Vagina (tissue), 2 donors: ENCODE measurements at places on chromosomes 2 and 18.
A peak's percentile ranks its signal among the peaks of the same experiment; 100 is the strongest.

GRCh38 chr2:38387887-38388286 lies 10.8 kb upstream of the ATL2 start:
- no peaks in the 10 kb centered on the region for H3K36me3 ChIP-seq
- no peaks in the 10 kb centered on the region for H3K27me3 ChIP-seq
- no peak overlapping the region for H3K4me3 ChIP-seq

DNA sequence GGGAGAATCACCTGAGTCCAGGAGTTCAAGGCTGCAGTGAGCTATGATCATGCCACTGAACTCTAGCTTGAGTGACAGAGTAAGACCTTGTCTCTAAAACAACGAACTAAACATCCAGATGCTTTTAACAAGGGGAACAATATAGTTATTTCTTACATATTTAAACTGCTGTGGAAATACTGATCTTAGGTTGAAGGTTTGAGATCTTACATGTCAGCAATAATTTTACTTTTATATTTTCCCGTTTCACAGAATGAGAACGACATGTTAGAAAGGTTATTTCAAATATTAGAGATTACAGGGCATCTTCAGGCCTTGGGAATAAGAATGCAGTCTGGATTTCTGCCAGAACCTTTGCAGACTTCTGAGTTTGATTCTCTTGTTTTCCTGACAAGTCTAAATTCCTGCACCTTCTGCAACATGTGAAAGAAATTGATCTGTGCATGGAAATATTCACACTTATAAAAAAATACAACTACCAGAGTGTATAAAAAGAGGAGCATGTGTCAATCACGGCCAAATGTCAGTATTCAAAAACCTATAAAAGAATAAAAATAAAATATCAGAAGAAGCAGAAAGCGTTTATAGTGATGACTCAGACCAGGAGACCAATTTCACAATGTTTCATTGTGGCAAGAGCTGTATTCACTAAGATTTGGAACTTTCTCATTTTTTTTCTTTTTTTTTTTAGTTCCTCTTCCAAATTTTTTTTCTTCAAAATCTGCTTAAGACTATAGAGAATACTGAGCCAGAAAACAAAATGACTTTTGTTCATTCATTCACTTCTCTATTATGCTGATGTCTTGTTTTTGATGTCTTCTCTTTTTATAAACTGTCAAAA lies 29.6 kb downstream of the COLEC12 start:
- no peak for DNase-seq
- no peaks in the 10 kb centered on the region for H3K27me3 ChIP-seq
- no peaks in the 10 kb centered on the region for H3K36me3 ChIP-seq
- H3K4me1 ChIP-seq = peaks cover 4% of the 10 kb centered on the region
- no peak overlapping the region for H3K27ac ChIP-seq

DNA sequence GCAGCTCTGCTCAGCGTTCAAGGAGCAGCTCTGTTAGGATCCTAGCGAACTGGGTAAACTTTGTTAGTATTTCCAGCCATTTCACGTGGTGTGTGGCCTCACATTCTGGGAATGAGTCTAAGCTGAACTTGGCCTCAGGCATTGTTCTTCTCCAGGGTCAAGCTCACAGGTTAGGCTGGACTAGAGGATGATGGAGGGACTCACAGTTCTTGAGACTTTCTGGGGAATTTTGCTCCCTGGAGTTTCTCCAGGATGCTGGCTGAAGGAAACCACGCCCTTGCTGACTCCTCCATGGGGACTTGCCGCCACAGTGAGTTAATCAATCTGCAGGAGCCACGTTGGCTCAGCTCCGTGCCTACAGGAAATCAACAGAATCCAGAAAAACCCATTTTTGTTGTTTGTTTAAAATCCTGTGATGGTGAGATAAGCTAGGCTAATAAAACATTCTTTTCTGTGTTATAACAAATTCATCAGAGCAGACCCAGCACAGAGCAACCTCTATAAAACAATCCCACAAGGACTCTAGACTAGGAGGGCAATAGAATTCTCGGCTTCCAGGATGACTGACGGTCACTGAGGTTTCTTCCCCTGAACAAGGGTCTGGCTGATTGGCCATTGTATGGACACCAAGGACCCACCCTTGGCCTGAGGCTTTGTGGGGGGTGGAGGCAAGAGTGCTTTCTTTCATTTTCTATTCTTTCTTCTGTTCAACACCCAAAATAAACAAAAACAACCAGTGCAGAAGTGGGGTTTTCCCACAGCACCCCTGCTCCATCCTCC lies 12.6 kb downstream of the CNDP1 start:
- H3K36me3 ChIP-seq = no peaks in the 10 kb centered on the region
- no peaks in the 10 kb centered on the region for H3K27me3 ChIP-seq
- H3K4me1 ChIP-seq = peaks cover 8% of the 10 kb centered on the region
- no peak overlapping the region for H3K4me3 ChIP-seq
- H3K27ac ChIP-seq = peak overlapping the region; percentile 46
- DNase-seq = no peak

GRCh38 chr2:232761301-232761907 lies 15.0 kb downstream of the KCNJ13 start:
- H3K27me3 ChIP-seq = no peaks in the 10 kb centered on the region
- no peaks in the 10 kb centered on the region for H3K4me1 ChIP-seq
- peaks cover 37% of the 10 kb centered on the region for H3K36me3 ChIP-seq
- DNase-seq = no peak

- no peaks in the 10 kb centered on the region for H3K36me3 ChIP-seq
- H3K4me1 ChIP-seq = peaks cover 19% of the 10 kb centered on the region
- no peak overlapping the region for H3K27ac ChIP-seq
- DNase-seq = no peak
- no peaks in the 10 kb centered on the region for H3K27me3 ChIP-seq
These were observed 76.8 kb downstream of the PLA2R1 start for GRCh38 chr2:159985656-159986055.

DNA sequence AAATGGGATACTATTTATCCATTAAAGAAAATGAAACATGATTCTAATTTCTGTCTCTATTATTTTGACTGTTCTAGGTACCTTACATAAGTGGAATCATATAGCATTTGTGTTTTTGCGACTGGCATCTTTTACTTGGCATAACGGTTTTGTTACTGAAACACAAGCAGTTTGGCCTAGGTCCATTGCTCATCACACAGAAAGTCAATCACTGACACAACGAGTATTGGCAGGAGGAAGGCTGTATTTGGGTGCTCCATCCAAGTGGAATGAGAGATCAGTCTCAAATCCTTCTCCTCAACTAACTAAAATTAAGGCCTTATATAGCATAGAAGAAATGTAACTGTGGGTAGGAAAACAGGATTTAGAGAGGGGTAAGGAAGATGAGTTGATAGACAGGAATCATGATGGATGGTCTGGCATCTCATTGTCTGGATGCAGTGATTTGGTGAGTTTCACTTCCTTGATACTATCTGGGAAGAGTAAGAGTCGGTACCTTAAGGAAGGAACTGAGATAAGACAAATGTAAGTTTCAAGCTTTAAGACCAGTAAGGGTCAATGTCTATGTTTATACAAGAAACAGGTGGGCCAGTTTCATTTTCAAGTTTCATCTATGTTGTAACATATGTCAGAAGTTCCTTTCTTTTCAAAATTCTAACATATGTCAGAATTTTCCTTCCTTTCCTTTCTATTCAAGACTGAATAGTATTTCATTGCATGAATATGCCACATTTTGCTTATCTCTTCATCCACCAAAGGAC lies 276.9 kb upstream of the RAB6C start:
- H3K27me3 ChIP-seq = no peaks in the 10 kb centered on the region
- no peaks in the 10 kb centered on the region for H3K36me3 ChIP-seq
- no peak overlapping the region for H3K27ac ChIP-seq

DNA sequence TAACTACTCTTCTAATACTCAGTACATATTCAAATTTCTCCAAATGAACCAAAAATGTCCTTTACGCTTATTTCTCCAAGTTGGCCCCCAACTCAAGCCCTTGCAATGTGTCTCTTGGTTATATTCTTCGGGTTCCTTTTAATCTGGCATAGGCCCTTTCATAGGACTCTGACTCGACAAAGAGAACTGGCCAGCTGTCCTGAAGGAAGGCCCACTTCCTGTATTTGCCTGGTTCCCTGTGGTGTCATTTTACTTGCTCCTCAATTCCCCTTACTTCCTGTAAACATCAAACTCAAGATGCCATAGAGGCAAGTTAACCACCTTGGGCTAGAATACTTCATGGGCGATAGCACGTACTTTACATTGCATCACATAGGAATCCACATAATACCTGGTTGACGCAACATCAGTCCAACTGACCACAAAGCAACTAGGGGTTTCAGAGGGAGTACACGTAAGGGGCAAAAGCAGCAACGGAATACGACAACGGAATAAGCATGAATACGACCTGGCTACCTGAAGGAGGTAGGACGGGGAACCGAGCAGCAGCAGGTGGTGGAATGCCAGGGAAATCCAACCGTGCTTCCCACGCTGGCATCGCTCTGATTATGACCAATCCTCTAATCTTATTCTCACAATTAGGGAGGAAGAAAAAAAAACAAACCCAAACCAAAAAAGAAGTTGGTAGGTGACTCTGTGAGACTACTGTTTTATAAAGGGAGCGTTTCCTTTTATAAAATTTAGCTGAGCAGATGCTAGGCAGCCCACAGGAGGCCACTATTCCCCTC lies 823 bp upstream of the GORASP2 start:
- H3K36me3 ChIP-seq = no peaks in the 10 kb centered on the region
- H3K27ac ChIP-seq = peak overlapping the region; percentile 83
- no peak for DNase-seq
- H3K4me3 ChIP-seq = peak overlapping the region; percentile 82

- no peaks in the 10 kb centered on the region for H3K4me1 ChIP-seq
- no peak for DNase-seq
- H3K4me3 ChIP-seq = no peak overlapping the region
- H3K36me3 ChIP-seq = no peaks in the 10 kb centered on the region
- H3K27me3 ChIP-seq = no peaks in the 10 kb centered on the region
- H3K27ac ChIP-seq = no peak overlapping the region
These were observed 185.4 kb upstream of the DLGAP1 start for GRCh38 chr18:4640349-4641012.

- peaks cover 71% of the 10 kb centered on the region for H3K4me1 ChIP-seq
- no peaks in the 10 kb centered on the region for H3K27me3 ChIP-seq
- H3K27ac ChIP-seq = no peak overlapping the region
- no peak for DNase-seq
- peaks cover 38% of the 10 kb centered on the region for H3K36me3 ChIP-seq
- no peak overlapping the region for H3K4me3 ChIP-seq
These were observed 11.6 kb downstream of the TRIB2 start for GRCh38 chr2:12728221-12728777.

- DNase-seq = no peak
- H3K4me3 ChIP-seq = no peak overlapping the region
- no peak overlapping the region for H3K27ac ChIP-seq
- H3K4me1 ChIP-seq = peaks cover 30% of the 10 kb centered on the region
These were observed 219.2 kb downstream of the MTX2 start for GRCh38 chr2:176488431-176488830.

- no peak overlapping the region for H3K27ac ChIP-seq
- no peak overlapping the region for H3K4me3 ChIP-seq
- no peaks in the 10 kb centered on the region for H3K27me3 ChIP-seq
- no peak for DNase-seq
These were observed 231.7 kb downstream of the FSIP2 start for GRCh38 chr2:185970148-185970852.
